ENCODE measurements at places on chromosomes 12 and 14.

DNA sequence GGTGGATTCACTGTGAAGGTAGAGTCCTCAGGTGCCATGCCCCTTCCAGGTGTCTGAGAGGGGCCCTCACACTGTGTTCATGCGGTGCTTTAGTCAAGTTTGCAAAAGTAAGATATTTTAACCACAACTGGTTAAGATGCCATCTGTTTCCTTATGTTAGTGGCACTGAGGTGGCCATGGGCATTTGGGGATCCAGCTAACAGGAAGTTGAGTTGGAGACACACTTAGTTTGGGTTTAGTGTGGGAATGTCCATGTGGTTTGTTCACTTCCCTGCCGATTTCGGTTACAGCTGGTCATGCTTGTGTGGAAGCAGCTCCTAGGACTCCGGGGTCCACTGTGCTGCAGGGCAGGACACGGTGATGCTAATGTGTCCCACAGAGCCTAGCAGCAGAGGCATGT is 17.3 kb upstream of the ABHD12B start:
- no peak for DNase-seq

GRCh38 chr12:80195737-80196136 is 96.4 kb downstream of the OTOGL start:
- DNase-seq = no peak

DNA sequence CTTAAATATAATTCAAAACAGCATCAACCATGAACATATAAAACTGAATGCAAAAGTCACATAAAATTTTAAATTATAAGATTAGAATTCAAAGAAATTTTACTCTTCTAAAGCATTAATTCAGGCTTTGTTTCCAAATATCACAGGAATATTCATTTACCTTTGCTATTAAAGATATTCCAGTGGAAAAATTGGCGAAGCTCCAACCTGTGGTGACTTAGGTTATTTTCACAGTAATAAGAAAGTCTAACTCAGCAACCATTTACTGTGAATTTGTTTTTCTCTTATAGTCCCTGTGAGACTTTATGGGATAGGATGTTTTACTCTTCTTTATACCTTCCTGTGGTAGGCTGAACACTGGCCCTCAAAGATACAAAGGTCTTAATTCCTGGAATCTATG is 3.2 kb downstream of the WDR89 start:
- DNase-seq = no peak

DNA sequence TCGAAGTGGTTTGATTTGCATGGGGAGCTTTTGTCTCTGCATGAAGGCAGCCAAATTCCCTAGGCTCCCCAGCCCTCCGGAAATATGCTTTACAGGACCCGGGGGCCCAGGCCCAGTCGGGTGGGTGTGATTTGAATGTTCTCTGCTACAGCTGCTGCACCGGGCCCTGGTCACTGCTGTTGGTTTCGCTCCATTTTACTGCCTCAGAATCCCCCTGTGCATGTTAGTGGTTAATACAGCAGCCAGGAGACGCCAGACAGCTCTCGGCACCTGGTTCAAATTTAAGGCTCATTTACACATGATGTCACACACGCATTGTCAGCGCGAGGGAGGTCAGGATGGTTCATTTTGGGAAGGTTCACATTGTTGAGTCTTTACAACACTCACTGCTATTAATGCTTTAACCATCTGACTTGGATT is 99.6 kb downstream of the SLC38A6 start:
- no peak for DNase-seq

DNA sequence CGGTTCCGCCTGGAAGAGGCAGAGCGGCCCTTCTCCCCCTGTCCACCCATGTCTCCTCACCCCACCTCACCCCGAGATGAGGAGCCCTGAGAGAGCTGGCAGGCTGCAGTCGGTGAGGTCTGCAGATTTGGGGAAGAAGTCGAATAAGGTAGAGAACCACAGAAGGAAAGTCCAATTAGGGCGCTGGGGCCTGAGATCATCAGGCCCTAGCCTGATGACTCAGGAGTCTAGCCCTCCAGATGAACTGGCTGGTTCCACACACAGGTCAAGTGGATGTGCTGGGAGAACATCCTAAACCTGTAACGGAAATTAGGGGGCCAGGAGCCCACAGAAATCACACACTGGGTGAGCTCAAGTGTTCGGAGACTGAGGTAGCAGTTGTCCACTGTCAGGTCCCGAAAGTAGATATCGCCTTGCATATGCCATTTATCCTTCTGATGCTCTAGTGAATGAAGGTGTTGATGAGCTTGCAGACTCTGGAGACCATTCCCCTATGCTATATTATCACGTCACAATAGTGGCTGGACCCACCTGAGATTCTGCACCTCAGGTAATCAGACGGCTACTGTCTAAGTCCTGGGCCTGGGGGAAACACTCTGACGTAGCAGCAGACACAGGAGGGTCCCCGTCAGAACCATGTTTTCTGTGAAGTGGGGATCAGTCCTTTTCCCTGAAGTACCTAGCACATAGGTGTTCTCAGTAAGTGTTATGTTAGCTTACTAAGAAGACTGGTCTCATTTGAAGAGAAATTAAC is 886 bp upstream of the METTL17 start:
- DNase-seq = no peak

DNA sequence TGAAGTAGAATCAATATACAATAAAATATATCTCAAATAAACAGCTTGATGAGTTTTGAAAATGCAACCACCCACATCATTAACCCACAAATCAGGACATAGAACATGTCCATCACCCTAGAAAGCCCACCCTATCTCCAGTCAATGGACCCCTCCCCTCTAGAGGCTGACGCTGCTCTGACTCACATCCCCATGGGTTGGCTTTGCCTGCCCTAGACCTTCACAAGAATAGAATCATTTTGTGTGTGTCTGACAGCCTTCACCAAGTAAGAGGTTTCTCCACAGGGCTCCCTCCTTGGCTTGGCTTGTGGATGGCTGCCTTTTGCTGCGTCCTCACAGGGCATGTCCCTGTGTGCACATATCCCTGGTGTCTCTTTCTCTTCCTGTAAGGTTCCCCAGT is 250.2 kb upstream of the RTL1 start:
- no peak for DNase-seq

DNA sequence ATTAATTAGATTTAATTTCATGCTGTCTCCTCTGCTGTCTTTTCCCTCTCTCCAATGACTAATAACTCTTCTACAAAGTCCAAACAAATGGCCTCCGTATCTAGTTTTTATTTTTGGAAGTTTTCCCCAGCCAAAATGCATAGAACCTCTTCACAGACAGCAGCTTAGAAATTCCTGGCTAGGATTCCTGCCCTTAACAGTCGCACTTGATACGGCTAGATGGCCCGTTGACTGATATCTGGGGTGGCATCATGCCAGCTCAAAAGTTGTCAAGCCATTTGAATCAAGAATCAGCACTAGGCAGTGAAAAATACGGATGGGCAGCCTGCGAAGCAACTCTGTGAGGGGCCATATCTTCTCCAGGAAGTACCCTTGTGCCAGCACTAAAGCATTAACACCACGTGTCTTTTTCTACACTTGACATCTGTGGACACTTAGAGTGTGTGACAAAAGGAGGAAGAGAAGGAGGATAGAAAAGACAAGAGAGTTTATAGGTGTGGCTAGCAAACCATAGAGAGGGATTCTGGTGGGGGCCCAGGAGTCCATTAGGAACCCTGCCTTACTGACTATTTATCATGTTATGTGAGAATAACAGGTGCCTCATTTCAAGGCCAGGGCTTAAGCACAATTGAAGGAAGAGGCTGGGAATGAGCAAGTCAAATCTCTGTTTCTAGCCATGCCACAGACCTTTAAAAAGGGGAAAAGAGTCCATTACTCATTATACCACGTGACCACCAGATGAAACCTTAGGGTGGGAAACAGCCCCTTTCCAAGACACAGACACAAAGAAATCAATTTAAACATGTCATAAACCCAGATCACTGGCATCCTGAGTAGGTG is 39.2 kb upstream of the KRR1 start:
- DNase-seq = no peak

DNA sequence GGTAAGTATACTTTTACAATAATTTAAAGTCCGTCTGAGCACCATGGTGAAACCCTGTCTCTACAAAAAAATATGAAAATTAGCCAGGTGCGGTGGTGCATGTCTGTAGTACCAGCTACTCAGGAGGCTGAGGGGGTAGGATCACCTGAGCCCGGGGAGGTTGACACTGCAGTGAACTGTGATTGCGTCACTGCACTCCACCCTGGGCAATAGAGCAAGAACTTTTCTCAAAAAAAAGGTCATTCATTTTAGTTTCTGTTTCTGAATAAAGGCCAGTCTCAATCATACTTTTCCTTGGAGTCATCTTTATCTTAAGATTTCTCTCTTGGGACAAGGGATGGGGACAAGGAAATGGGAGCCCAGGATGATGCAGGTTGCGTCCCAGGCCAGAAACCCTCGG is 12.9 kb downstream of the ANKRD13A start:
- DNase-seq = no peak

GRCh38 chr12:118727196-118727978 is 254.0 kb upstream of the SRRM4 start:
- DNase-seq = no peak

GRCh38 chr14:79543967-79544697 is 667.2 kb downstream of the DIO2 start:
- no peak for DNase-seq

GRCh38 chr14:99250636-99251208 is 21.3 kb downstream of the BCL11B start:
- DNase-seq = no peak

GRCh38 chr12:69657376-69658137 is 41.5 kb downstream of the BEST3 start:
- no peak for DNase-seq

DNA sequence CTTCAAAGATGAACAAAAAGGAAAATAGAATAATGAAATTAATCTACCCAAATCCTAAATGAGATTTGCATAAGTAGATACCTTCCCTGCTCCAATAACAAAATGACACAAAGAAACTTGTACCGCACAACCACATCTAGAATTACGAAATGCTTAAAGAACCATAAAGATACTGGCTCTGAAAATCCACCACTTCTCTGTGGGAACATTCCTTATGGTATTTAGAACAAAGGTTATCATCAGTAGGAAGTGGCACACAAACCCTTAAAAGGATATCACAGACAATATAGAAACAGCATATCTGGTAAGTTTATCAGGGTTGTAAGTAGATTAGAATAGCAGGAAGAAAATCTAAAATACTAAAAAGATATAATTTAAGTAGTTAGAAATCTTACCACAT is 11.6 kb downstream of the IAPP start:
- DNase-seq = no peak

DNA sequence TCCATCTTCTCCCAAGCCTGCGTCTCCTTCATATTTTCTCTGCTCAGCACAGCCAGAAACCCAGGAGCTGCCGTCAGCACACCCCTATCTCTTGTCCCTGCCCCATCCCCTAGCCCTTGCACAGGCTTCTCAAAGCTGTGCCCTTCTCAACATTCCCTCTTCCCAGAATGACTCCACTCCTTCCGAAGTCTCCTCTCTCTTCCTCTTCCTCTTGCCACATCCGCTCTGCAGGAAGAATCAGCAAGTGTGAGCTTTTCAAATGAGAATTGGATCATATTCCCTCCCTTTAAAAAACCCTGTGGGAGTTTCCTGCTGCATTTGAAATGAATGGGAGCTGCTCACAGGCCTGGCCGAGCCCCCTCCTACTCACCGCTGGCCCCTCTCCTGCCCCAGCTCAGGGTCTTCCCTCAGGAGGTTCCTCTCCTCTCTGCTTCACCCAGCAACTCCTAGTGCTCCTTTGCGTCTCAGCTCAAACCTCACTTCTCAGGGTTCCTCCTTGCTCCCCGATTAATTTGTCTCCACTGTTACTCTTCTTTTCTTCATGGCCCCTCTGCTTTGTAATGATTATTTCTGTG is 528.5 kb upstream of the CCDC196 start:
- no peak for DNase-seq

GRCh38 chr14:68127166-68127565 is 307.6 kb downstream of the RAD51B start:
- no peak for DNase-seq

GRCh38 chr12:88895634-88896033 is 315.4 kb upstream of the KITLG start:
- DNase-seq = no peak

GRCh38 chr14:87838931-87839330 is 154.1 kb downstream of the GALC start:
- no peak for DNase-seq

GRCh38 chr12:51950682-51951198 is 759 bp upstream of the ACVR1B start:
- DNase-seq = no peak

- DNase-seq = no peak
Measured at GRCh38 chr12:12086973-12087692, 16.4 kb downstream of the BCL2L14 start.

GRCh38 chr14:33404964-33405574 is 466.4 kb downstream of the NPAS3 start:
- no peak for DNase-seq

DNA sequence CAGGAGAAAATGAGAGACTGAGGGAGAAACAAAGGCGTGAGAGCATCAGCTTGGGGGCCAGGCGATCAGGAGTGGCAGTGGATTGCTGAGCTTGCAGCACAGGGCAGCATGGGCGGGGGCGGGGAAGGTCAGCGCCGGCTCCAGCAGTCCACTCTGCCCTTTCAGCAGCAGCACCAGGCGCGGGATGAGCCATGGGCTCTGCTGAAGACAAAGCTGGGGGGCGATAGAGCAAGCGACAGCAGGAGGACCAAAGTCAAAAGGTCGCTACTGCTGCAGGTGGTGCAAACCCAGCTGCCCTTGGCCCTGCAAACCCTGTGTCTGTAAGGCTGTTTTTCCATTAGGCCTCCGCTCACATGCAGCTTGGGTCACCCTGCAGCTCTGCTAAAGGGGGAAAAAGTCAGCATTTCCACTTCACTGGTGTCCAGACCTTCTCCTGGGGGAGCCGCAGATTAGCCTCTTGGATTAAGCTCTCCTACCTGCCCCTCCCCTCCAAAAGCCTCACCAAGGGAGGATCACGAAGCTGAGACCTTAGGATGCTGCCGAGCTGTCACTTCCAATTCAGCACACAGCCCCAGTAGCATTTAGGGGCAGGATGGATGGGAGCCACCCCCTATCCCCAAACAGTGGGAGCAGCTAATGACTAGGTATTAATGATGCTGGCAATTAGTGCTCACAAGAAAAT is 204.8 kb downstream of the DPF3 start:
- DNase-seq = no peak

- no peak for DNase-seq
Measured at GRCh38 chr12:132825861-132826260, 2.8 kb downstream of the GOLGA3 start.

- DNase-seq = no peak
Measured at GRCh38 chr12:89309440-89309802, 42.9 kb downstream of the DUSP6 start.

GRCh38 chr14:31745741-31746140 is 184.5 kb downstream of the NUBPL start:
- DNase-seq = no peak

All from NCI-H774 (cell line).